ENCODE measurements at places on chromosomes 3 and 15. TPM values are rescaled to one million over a fixed set of nuclear protein-coding genes. Genes with fewer than 3 reads are reported as not detected.
A peak's percentile ranks its signal among the peaks of the same experiment; 100 is the strongest.

GRCh38 chr3:157354722-157355121, 81.9 kb upstream of the PTX3 start:
- no peak for DNase-seq

GRCh38 chr3:45088543-45089358, 57.4 kb downstream of the CDCP1 start:
- no peak for DNase-seq

DNA sequence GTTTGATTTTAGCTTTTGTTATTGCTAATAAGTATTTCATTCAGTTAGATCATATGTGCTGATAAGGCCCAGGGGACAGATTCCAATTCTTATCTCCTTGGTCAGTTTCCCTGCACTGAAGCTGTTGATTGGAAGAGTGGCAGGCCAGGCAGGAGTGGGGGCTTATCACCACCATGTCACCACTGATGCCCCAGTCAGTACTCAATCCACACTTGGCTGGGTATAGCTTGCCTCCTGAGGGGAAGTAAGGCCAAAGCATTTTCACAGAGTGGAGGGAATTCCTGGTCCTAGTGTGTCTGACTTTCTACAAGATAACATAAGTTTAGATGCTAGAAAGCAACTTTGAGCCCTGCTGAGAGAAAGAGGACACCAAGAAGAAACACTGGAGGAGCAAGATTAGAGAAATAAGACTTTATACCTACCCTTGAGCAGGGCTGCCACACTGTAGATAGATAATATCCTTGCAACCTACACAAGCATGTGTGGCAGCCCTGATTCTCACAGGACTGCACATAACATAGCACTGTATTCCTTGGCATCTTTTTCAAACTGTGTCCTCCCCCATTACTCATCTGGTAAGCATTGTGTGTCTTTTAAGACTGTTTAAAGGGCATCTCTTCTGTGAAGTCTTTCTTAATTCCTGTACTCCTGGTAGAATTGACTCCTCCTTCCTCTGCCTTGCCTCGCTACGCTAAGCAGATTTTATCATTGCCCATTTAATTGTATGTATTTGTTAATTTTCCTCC, 24.3 kb downstream of the OXNAD1 start:
- no peak for DNase-seq

DNA sequence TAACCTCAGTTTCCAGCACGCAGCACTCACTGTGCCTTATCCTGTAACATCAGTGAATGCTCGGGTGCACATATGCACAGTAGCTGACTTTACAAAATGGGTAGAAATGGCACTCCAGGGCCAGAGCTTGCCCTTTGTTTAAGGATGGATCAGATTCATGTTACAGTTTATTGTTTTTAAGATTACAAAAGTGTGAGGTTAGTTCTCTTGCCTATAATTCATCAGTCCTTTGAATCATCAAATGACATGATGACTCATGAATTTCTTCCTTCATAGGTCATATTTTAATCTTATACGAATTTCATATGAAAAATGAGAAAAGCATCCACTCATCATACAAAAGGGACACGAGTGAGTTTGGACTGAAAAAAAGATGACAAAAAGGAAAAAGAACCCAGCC, 545.3 kb downstream of the GBE1 start:
- DNase-seq: no peak

DNA sequence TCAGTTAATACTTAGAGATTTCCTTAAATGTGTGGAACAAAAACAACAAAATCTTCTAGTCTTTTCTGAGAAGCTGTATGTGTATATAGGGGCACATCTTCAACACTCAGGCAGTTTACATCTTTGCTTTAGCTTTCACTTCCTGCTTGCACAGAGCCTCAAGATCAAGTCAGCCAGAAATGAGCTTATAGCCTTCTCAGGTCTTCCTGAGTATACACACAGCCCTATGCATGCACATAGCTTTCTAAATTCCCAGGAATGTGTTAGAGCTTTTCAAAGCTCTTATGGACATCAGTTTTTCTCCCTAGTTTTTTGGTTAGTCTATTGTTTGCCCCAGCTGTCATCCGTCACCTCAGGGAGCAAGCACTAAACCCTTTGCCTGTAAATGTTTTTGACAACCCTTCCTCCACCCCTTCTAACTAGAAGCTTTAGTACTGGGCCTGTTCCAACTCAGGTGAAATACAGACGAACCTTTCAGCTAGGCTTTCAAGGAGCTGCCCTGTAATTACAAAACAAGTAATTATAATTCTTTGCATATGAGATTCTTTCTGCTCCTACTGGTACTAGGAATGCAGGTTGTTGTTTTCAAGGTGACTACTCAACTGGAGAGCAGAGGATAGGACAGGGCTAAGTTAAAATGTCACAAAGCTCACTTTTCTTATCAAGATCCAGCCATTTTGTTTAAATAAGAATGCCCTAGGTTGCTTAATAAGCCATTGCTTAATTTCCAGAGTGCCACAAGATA, 22.6 kb upstream of the MTMR10 start:
- peak; percentile 19 for DNase-seq

GRCh38 chr3:164302622-164303021, 775.7 kb downstream of the SI start:
- no peak for DNase-seq

DNA sequence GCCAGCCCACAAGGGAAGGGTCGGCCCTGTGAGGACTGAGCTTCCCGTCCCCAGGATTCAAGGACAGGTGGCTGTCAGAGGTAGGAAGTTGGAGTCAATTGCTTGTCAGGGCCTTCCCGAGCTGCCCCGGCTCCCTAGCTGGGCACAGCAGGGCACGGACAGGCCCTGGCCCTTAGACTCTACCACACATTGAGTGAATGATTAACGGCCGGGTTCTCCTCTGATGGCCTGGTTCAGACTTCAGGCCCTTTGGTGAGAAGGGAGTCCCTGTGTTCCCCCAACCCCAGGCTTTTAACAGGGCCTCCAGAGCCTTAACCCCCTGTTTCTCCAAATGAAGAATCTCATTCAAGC, 16.4 kb upstream of the FGD5 start:
- DNase-seq: no peak

DNA sequence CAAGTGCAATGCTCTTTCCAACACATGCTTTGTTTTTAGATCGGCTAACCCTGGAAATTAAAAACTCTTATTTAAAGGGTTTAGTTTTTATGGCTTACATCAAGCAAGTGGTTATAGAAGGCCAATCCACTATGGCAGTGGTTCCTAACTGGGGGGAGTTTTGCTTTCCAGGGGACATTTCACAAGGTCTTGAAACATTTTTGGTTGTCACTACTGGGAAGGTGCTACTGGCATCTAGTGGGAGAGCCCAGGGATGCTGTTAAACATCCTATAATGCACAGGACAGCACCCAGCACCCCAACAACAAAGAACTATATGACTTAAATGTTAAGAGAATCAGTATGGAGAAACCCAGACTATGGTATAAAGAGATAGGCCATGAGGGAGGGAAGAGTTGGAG, 439.0 kb downstream of the NTRK3 start:
- no peak for DNase-seq

- no peak for DNase-seq
These were observed 6.9 kb downstream of the STAB1 start for GRCh38 chr3:52502001-52502400.

DNA sequence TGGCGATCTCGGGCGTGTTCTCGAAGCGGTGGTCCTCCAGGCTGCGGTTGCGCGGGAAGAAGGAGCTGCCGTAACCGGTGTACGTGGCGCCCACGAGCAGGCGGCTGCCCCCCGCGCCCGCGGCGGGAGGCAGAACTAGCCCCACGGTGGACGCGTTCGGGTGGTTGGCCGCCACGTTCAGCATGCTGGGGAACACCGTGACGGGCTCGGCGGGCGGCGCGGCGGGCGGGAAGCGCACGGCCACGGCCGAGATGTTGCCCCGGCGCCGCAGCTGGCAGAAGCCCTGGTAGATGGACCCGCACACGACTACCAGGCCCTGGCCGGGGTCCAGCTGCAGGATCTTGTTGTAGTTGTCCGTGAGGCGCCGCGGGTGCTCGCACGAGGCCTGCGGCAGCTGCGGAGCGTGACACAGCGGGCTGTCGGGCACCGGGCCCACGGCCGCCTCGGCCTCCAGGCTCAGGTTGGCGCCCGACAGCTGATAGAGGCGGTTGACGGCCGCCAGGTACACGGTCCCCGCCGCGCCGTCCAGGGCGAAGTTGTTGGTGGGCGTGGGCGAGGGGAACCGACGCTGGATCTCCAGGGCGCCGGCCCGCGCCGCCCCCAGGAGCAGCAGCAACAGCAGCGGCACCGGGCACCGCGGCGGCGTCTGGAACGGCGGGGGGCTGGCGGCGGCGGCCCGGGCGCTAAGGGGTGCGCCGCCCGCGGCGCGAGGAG, 397 bp downstream of the PLXND1 start:
- no peak for DNase-seq

- DNase-seq: no peak
These were observed 110.0 kb downstream of the EPHB1 start for GRCh38 chr3:134904776-134905646.

GRCh38 chr3:150238995-150239619, 169.0 kb upstream of the TSC22D2 start:
- DNase-seq: no peak

DNA sequence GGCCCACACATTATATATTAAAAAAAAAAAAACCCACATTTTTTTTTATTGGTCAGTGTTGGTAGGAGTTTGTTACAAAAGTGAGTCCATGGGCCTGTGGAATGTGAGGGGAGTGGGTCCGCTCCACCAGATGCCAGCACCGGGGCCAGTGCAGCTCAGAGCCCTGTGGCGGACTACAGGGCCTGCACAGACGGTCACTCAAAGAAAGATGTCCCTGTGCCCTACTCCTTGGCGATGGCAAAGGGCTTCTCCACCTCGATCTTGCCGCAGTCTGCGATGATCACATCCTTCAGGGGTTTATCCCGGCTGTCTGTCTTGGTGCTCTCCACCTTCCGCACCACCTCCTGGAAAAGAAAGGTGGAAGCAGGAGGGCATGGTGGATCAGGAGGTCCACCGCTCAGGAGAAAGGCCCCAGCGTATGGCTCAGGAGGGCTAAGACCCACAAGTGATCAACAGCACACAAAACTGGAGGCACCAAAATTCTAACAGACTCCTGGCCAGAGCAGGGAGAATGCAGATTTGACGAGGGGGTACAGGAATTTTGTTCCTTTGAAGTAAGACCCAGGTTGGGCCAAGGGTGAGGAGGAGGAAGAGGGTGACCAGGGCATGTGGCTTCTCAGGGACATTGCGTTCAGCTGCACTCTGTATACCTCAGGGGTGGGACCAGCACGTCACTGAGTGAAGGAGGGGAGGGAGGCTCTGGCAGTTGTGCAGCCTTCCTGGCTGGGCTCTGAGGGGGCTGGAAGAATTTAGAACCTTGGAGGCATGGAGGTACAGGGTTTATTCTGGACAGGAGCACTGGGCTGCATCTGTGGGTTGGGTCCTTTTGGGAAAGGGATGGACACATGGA, 4.5 kb downstream of the SNX22 start:
- DNase-seq: no peak

- DNase-seq: no peak
These were observed 7.2 kb downstream of the ACAN start for GRCh38 chr15:88810446-88810845.

DNA sequence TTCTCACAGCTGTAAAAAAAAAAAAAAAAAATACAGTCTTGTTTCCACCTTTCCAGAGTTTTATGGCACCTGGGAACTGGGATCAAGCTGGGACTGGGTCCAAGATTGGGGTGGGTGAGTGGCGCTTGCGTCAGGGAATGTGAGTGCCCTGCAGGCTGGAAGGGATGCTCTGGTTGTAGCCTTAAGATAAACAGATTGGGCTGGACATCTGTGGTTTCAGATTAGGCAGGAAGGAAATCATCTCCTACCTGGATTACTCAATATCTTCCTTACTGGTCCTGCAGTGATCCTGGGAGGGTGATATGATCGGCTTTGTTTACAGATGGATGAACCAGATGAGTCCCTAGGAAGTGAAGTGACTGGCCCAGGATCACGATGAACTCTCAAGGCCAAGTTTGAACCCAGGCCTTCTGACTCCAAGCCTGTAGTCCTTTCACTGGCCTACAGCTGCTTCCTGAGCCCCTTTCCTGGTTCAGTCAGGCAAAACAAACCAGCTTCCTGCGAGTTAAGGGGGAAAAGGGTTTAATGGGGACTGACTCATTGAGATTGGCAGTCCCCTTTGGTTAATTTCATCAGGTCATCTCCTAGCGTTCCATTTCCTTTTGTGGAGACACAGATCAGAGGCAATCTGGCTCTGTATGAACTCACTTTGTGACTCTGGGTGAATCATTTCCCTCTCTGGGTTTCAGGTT, 179.8 kb downstream of the THSD4 start:
- no peak for DNase-seq

- DNase-seq: no peak
These were observed 166.7 kb upstream of the PRICKLE2 start for GRCh38 chr3:64392001-64392400.

GRCh38 chr3:178480274-178480673, 56.0 kb upstream of the KCNMB2 start:
- no peak for DNase-seq

- no peak for DNase-seq
These were observed 167.5 kb upstream of the TRIM42 start for GRCh38 chr3:140510303-140510861.

GRCh38 chr15:46815240-46815639, 902.1 kb upstream of the SEMA6D start:
- DNase-seq: no peak

DNA sequence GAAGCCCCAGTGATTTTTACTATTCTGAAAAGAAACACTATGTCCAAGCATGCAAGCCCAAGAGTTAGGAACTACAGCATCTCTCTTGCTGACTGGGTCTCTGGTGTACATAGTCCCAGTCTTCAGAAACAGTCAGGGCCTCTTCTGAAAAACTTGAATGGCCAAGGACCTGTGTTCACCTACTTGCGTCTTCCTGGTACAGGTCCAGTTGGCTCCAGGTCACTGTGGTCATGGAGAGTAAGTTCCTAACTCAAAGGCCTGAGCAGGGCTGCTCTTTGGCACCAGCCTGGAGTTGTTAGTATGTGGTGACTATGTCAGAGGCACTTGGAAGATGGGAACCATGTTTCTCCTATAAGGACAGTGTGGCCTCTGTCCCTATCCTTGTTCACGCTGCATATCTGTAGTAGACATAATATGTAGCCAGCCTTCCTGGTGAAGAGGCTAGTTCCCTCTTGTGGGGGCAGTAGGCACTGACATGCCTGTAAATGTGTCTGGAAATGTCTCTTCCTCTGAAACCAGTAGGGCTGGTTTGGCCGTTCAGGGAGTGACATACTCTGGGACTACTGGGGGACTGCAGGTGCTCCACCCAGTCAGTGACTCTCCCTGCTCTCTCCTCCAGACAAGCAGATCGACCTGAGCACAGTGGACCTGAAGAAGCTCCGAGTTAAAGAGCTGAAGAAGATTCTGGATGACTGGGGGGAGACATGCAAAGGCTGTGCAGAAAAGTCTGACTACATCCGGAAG, 2.6 kb upstream of the RBM15B start:
- no peak for DNase-seq

Gene ESYT3
- 0.74 TPM for total RNA-seq

Gene CKMT1B
- total RNA-seq: not detected

Gene SYNPR
- total RNA-seq: not detected

Gene RPL35A
- 926 TPM for total RNA-seq

Gene PLOD2
- total RNA-seq: not detected

Gene MAPKAPK3
- total RNA-seq: 135 TPM

Gene CYP19A1
- total RNA-seq: not detected

Gene IMPG2
- 0.50 TPM for total RNA-seq

Gene SLC28A1
- not detected for total RNA-seq

Gene SPINK8
- total RNA-seq: not detected

Gene HSPBAP1
- total RNA-seq: 7.5 TPM

Gene PCYT1A
- 69.5 TPM for total RNA-seq

Gene GABRR3
- total RNA-seq: not detected

Gene LCTL
- total RNA-seq: not detected
